T-cell (primary cell): ENCODE measurements at places on chromosomes 16 and 17. TPM values are rescaled to one million over a fixed set of nuclear protein-coding genes. Genes with fewer than 3 reads are reported as not detected.

The TBC1D16 gene
- total RNA-seq, result 4.2 TPM

The KCTD5 gene
- total RNA-seq, result 19.5 TPM

The MYBBP1A gene
- 98.9 TPM for total RNA-seq

The ABCA10 gene
- total RNA-seq, result 3.5 TPM

The KRTAP4-5 gene
- not detected for total RNA-seq

The APOBR gene
- total RNA-seq, result 15.9 TPM

- no peak for DNase-seq
Measured at GRCh38 chr17:43366891-43367736, 31.7 kb upstream of the ARL4D start.

GRCh38 chr17:19302791-19303331 lies 59.7 kb downstream of the B9D1 start:
- no peak for DNase-seq

DNA sequence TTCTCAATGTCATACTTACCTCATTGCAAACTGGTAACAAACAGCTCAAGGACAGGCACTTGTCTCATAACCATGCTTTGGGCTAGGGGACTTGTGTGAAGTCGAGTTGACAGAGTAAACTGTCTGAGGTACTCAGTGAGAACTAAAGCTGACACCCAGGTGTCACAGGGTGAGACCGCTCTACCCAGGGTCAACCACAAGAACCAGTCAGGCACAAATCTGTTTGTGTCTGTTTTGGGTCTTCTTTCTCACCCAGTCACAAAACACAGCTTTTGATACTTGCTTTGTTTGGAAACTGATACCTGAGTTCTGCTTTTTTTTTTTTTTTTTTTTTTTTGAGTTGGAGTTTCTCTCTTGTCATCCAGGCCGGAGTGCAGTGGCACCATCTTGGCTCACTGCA lies 161.1 kb downstream of the STX8 start:
- DNase-seq, result no peak

GRCh38 chr16:85051067-85051581 lies 23.5 kb downstream of the KIAA0513 start:
- no peak for DNase-seq

- DNase-seq, result no peak
Measured at GRCh38 chr17:28331891-28332420, 3.3 kb downstream of the IFT20 start.

- DNase-seq, result no peak
Measured at GRCh38 chr17:6196355-6196754, 126.2 kb downstream of the WSCD1 start.

DNA sequence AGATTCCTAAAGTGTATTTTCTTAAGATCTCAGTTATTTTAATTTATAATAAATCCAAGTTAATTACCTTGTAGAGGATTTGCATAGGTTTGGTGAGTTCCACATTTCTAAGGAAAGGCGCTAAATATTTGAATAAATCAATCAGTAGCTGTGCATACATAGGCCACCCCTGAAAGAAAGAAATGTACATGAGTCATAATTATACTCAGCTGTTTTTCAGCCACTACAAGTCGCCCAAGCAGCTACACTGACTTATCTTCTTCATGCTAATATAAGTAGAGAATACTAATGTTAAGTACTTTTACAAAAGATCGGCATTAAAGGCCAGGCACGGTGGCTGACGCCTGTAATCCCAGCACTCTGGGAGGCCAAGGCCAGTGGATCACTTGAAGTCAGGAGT lies 14.9 kb downstream of the SETD6 start:
- DNase-seq, result no peak

GRCh38 chr17:75352079-75352569 lies 53.4 kb downstream of the GRB2 start:
- DNase-seq, result no peak

- DNase-seq, result no peak
Measured at GRCh38 chr17:66966298-66966697, 1.8 kb downstream of the CACNG4 start.

DNA sequence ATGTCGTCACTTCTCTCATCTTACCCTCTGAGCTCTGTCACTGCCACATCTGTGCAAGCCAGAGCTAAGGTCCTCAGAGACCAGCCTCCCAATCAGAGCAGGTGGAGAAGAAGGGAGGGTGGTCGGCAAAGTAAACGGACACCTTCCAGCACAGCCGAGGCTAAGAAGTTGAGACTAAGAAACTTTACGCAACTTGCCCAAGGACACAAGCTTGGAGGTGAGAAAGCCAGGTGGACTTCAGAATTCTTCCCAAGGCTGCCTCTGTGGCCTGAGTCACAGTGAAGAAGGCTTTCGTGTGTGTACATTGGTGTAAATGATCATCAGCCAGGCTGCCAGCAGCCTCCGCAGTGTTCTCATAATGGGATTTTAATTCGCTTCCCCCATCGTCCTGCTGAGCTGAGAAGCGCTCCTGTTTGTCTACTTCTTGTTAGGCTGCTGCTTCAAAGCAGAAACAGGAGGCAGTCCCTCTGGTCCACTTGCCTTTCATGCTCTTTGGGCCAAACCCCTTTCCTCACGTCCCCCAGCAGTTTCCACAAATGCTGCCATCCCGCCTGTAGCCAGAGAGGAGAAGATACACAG lies 125.0 kb upstream of the RPL38 start:
- no peak for DNase-seq
